ENCODE measurements at places on chromosomes 5 and 9.

DNA sequence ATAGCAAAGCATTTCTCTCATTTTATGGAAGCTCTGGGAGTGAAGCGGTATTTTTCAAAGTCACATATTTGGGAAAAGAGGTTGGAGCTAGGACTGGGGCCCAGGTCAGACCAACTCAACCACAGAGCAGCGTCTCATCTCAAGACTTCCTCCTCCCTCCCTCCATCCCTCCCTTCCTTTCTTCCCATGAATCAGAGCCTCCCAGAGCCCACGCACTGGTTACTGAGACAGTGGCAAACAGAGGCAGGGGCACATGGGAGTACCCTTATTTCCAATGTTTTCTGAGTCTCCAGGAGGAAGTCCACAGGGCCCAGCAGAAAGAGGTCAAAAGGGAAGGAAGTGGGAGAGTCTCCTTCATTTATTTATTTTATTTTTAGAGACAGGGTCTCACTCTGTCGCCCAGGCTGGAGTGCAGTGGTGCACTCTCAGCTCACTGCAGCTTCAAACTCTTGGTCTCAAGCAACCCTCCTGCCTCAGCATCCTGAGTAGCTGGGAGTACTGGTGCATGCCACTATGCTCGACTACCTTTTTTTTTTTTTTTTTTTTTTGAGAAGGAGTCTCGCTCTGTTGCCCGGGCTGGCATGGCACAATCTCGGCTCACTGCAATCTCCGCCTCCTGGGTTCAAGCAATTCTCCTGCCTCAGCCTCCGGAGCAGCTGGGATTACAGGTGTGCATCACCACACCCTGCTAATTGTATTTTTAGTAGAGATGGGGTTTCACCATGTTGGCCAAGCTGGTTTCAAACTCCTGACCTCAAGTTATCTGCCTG lies 52.5 kb upstream of the CDKN2AIPNL start:
- DNase-seq: no peak

GRCh38 chr9:137114220-137114612 lies 317 bp downstream of the DPP7 start:
- no peak for DNase-seq

DNA sequence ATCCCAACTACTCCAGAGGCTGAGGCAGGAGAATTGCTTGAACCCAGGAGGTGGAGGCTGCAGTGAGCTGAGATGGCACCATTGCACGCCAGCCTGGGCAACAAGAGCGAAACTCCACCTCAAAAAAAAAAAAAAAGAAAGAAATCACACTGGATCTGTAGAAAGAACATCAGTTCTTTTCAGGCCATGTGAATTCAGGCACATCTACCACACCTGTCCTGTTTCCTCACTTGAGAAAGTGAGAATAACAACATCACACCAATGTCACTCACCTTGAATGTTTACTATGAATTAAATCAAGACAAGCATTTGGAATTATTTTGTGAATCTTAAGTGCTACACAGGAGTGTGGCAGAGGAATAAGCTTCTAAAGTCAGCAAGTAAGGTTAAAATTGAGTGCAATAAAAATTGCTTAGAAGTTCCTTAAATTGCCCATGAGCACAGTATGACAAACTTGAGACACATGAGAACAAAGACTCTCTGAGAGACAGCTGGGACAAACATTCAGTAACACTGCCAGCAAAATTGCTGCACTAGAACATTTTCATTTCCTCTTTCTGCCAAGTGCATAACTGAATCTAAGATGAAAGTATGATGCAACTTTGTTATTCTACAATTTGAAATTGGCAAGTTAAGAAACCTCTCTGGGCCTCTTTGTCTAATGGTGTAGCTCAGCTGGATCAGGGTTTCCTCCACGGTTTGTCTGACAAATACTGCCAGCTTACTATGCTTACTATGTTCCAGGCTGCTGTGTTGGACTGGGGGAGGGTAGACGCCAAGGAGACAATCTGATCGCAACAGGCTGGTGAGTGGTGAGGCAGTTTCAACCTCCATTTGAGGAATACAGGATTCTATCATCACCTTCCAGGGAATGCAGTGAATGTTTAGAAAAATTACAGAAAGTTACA lies 1.9 kb upstream of the RIC1 start:
- DNase-seq: peak; percentile 27

DNA sequence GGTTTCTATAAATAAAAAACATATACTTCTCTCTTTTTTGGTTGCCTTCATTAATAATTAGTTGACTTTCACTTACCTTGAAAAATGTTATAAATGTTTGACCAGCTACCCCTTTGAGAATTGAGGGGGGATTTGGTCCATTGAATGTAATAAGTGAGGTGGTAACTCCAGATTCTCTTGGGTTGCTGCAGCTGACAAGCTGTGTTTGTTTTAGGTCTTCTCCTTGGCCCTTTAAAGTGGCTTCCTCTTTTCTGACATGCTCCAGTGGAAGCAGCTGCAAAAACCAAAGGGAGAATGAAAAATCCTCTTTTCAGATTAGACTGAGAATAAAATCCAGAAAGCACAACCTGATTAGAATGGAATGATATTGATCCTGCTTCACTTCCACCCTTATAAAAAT lies 410.5 kb downstream of the TMEM38B start:
- no peak for DNase-seq

DNA sequence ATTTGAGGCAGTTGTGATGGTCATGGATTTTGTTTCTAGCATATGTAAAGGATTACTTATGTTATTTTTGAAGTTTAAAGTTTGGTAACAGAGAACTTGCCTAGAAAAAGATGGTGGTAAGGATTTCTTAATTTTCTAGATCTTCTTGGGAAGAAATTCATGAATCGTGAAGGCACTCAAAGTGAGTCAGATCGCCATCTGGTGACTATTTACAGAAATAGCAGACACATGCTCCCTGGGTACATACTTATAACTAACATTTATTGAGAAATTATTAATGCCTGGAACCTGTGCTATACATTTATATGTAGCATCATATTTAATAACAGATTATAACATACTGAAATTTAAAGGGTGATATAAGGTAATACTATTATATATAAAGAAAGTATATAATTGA lies 299.7 kb downstream of the IZUMO3 start:
- no peak for DNase-seq

DNA sequence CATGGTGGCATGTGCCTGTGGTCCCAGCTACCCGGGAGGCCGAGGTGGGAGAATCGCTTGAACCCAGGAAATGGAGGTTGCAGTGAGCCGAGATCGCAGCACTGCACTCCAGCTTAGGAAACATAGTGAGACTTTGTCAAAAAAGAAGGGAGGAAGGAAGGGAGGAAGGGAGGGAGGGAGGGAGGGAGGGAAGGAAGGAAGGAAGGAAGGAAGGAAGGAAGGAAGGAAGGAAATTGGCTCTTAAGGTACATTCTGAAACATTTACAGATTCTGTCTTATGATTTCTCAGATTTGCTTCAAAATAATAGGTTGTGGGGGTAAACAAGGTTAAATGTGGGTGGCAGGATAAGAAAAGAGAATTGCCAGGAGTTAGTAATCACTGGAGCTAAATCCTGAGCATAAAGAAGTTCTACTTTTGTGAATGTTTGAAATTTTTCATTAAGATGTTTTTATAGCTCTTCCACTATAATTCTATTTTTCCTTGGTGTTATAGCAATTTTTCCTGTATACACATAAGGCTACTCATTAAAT lies 2.1 kb upstream of the UGT3A2 start:
- no peak for DNase-seq

DNA sequence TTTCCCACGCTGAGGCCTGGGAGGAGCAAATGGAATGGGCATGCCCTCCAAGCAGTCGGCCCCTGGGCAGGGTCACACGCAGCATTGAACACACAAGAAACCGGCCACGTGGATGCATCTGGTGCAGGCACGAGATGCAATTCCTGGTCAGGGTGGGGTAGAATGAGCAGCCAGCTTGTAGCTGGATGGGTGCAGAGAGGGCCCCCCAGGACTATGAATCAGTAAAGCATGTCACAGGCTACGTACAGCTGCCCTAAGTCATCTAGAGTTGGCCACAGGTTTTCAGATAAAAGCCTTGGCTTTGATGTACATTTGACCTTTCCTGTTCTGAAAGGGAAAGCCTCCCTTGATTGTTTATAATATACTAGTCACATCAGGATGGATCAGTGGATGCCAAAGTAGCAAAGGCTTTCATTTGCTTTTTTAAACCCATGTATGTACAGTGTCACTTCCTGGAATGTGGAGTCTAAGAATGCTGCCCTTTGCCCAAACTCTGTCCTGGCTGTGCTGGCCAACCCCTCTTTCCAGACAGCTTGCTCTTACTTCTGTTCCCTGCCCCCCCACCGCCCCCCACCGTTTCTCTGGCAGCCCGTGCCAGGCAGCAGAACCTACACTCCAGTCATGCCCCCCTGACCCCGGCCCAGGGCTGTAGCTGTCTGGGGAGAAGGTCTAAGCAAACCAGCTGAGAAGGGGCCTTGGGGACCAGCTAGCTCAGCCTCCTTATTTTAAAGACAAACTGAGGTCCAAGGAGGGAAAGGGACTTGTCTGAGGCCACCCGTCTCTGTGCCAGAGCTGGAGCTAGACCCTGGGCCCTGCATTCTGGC lies 169.2 kb downstream of the HSPA4 start:
- no peak for DNase-seq

DNA sequence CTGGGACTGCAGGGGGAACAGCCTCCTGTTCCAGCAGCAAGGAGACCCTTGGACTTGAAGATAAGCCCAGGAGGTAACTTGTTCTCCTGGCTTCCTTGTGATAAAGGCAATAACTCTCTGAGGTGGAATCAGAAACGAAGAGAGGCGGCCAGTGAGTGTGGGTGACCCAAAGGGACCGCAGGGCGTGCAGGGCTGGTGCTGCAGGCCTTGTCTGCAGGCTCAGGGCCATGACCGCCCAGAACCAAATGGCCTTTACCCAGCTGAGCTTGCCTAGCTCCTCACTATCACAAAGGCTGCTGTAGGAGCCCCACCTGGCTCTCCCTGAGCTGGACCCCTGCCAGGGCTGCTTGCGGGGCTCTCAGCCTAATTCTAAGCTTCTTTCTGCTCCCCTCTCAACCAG lies 72.5 kb downstream of the NDFIP1 start:
- no peak for DNase-seq

DNA sequence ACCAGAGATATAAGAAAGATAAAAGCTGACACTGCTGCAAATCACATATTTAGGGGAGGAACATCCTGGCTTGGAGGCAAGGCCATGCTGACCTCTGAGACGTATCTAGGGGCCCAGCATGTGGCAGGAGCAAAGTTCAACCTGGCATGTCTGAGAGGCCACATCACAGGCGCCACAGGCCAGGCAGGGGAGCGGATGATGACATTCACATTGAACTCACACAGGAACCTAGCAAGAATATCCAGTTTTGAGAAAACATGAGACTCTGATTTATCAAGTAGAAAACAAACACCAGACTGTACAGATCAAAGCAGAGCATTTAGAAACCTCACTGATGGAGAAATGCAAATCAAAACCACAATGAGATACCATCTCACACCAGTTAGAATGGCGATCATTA lies 64.2 kb upstream of the STK32A start:
- no peak for DNase-seq
